ENCODE measurements at places on chromosomes 1 and 21. TPM values are rescaled to one million over a fixed set of nuclear protein-coding genes. Genes with fewer than 3 reads are reported as not detected.

ETNK2 gene
- total RNA-seq = 3.2 TPM

LHX8 gene
- total RNA-seq = 1.7 TPM

PTPRC gene
- total RNA-seq = not detected

RHBG gene
- not detected for total RNA-seq

CD84 gene
- total RNA-seq = not detected

MLLT11 gene
- 19.0 TPM for total RNA-seq

STIL gene
- total RNA-seq = 12.2 TPM
